CD4-positive, alpha-beta T cell treated with Interleukin-17A for 4 hours (primary cell): ENCODE measurements at places on chromosomes 7 and 10.

GRCh38 chr7:37068902-37069301, 344.6 kb upstream of the AOAH start:
- DNase-seq, result no peak

- no peak for DNase-seq
Observed at GRCh38 chr10:92146107-92146506, 144.8 kb downstream of the CPEB3 start.

- DNase-seq, result no peak
Observed at GRCh38 chr10:30990971-30991646, 40.6 kb downstream of the ZNF438 start.

DNA sequence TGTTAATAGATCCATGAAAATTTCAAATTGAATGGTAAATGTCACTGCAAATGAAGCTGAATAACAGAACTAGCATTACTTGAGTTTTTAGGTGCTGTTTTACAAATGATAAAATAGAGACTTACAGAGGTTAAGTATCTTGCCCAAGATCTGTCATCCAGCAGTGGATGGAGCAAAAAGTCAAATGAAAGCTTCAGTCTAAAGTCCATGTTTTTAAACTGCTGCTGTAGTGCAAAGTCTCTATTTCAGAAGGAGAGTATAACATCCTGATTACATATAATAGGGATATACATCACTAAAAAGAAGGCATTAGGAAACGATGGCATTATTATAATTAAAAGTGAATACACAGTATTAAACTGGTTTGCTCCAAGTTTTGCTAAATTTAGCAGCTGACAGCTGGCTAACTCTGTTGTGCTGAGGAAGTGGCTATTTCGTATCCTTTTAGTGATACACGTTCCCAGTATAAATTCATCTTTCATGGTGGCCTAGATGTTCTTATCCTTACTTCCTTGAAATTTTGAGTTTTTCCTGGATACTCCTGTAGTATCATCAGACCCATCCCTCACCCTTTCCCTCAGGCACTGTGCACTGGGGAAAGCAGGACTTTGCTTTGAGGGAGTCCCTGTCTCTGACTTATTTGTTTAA, 603.2 kb downstream of the MAGI2 start:
- DNase-seq, result no peak

DNA sequence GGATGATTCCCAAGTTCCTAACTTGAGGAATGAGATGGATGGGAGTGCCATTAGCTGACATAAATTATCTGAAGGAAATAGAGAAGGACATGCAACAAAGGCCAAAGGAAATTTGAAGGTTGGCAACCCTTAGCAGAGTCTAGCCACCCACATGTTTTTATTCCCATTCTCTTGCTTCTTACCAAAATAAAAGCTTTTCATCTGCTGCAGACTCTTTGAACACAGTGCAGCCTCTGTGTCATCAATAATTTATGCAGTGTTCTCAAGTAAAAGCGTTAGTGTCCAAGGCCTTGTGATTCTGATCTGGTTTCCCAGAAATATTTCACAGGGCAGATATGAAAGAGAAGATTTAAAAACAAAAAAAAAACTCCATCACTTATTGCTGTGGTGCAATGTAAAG, 98.5 kb downstream of the ST7 start:
- DNase-seq, result no peak

DNA sequence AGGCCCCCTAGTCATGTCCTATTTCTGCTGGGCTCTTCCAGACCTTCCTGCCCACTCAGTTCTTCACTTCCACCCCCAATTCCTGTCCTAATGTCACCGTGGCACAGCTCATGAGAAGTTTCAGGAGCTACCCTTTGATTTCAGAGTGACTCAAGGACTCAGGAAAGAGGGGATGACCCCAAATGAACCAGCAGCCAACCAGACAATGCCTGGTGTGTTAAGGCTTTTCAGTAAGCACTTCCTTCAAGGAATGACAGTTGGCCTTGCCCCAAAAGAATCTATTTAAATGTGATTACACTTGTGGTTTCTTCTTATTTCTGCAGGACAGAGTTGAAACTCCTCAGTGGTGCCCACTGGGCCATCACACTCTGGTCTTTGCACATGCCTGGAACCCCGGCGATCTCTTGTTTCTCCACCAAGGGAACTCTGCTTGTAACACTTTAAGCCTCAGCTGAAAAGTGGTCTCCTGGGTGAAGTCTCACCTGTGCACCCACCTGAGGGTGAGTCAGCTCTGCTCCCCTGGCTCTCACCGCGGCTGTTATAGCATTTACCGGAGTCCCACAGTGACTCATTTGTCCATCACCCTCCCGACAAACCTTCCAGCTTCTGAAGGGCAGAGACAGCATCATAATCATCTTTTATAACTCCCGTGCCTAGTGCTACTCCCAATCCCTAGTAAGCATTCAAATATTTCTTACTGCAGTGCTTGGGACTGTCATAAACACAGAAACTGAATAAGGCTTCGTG, 123.0 kb upstream of the SVIL start:
- no peak for DNase-seq

GRCh38 chr10:100223879-100224278, 5.5 kb downstream of the CHUK start:
- no peak for DNase-seq

GRCh38 chr10:63264617-63265221, 131.6 kb downstream of the NRBF2 start:
- DNase-seq, result no peak

GRCh38 chr7:1466524-1467271, 7.4 kb upstream of the MICALL2 start:
- no peak for DNase-seq

GRCh38 chr10:102581981-102582580, 62.2 kb upstream of the TRIM8 start:
- DNase-seq, result no peak

DNA sequence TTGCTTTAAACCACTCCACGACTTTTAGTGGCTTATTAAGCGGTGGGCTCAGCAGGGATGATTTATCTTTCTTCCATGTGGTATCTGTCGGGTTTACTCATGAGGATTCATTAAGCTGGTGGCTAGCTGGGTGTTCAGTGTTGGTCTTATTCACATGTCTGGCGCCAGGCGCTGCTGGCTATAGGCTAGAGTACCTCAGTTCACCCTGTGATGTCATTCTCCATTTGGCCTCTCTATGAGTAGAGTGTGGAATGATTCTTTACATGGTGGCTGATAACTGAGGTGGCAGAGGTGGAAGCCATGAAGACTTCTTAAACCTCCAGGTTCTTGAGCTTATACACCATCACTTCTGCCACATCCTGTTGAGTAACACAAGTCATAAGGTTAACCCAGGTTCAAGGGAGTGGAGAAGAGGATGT, 115.4 kb downstream of the MLLT10 start:
- no peak for DNase-seq

DNA sequence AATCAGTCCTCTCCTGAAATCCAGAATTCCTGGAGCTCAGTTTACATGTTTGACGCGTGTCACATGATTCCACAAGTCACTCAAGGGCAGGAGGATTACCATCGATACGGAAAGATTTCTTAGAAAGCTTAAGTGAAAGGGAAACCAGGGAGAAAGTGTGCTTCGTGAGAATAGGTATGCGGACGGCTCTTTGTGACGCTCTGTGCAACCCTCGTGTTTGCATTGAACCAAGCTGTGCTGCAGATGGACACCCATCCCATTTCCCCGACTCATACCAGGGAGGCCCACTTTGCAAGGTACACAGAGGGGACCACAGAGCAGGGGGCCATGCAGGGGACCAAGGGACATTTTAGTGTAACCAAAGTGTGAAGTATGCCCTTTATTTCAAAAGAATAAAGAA, 43.2 kb downstream of the IKZF1 start:
- peak; percentile 42 for DNase-seq

GRCh38 chr10:76675561-76675950, 962.1 kb downstream of the KCNMA1 start:
- no peak for DNase-seq

DNA sequence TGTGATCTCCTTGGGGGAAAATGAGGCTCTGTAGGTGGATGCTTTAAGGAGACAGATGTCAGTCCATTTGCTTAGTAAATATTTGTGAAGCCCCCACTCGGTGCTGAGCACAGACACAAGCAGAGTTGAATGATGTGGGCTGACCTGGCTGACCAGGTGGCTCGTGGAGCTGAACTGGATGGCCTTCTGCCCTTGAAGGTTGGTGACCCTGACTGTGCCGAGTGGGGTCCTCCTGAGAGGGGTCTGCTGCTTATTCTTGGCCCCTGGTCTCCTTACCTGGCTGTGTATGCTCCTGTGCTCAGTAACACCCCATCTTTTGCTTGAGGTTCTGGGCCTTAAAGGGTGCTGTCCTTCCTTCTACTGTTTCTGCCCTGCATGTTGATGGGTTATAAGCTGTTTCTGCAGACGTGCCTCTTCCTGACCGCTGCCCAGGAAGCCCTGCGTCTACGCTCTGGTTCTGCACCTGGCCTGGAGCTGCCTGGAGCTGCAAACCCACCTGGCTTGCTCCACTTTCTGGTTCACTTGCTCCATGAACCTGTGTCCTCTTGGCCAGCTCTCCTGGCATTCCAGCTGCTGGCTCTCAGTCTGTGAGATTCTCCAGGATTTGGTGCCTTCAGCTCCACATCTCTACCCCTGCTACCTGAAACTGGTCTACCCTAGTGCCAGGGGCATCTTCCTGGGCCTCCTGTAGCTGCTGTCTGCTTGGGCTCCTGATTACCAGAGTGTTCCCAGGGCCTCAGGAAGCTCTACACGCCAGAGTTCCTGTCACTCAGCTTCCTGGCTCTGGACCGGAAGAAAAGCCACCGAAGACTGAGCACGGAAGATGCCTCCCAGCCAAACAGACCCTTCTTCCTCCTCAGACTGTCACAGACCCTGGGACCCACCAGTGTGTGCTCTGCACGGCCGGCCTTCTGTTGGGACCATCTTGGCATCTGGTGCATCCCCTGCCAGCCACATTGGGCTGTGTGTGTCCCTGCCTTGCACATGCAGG, 76.5 kb downstream of the ADCY1 start:
- DNase-seq, result no peak

DNA sequence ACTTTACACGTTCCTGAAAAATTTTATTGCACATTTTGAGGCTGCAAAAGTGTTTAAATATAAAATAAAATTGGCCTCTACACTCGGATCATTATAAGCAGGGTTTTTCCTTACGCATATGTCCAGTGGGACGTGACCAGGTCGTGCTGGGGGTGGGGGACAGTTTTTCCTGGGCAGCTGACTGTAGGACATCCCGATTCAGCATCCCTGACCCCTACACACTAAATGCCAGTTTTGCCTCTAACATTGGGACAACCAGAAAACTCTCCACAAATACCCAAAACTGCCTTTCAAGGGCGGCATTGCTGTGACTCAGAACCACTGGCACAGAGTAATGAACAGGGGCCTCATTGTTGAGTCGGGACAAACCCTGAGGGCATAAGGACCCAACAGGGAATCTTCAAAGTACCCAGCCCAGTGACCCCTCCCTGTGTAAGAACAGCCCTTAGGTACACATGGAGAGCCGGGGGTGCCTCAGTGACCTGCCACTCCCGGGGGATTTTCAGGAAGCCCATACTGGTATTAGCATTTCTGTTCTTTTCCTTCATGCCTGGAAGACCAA, 170.6 kb downstream of the ARHGAP21 start:
- DNase-seq, result no peak
